ENCODE measurements at places on chromosomes 3 and 15.

- DNase-seq: no peak
Measured at GRCh38 chr3:143002083-143002712, 828 bp downstream of the U2SURP start.

- no peak for DNase-seq
Measured at GRCh38 chr3:49349348-49350114, 8.6 kb downstream of the GPX1 start.

DNA sequence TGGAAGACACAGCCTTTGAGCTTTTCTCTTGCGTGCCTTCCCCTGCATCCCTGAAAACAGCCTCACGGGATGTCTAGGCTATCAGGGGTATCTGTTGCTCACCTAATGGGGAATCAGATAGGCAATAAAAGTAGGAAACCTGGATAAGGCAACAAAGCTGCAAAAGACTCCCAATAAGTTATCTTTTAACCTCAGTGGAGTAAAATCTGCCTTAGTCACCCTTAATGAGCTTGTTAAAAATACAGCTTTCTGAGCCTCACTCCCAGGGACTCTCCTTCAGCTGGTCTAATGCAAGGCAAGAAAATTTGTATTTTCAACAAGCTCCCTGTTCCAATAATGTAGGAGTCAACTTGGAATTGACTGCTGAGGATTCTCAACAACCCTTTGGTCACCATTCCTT is 25.6 kb downstream of the ILDR1 start:
- DNase-seq: no peak

DNA sequence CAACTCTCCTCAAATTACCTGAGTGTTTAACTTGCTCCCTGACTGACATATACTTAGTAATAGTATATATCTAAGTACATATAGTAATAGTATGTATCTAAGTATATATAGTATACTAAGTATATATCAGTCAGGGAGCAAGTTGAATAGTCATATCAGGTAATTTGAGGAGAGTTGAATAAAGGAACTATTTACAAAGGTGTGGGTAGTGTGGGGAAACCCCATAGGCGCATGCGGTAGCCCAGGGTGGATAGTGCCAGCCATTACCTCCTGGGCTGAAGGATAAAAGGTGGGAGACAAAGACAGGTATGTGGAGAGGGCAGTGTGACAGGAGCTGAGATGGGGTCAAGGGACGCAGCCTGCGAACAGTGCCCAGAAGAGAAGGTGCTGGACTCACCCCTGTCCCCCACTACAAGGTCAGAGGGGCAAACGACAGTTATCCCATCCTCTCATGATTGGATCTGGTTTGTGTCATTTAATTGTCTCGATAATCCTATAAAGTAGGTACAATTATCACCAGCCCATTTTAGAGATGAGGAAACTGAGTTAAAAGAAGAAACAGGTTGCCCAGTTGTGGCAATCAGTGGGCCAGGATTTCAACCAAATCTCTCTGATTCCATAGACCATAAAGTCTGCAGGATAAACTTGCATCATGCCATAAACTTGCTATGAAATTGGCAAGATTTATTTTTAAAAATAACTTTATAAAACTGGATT is 34.1 kb upstream of the TPM1 start:
- no peak for DNase-seq
